ENCODE measurements at places on chromosomes 3 and 15. TPM values are rescaled to one million over a fixed set of nuclear protein-coding genes. Genes with fewer than 3 reads are reported as not detected.

The ALPK3 gene
- 0.15 TPM for total RNA-seq

DNA sequence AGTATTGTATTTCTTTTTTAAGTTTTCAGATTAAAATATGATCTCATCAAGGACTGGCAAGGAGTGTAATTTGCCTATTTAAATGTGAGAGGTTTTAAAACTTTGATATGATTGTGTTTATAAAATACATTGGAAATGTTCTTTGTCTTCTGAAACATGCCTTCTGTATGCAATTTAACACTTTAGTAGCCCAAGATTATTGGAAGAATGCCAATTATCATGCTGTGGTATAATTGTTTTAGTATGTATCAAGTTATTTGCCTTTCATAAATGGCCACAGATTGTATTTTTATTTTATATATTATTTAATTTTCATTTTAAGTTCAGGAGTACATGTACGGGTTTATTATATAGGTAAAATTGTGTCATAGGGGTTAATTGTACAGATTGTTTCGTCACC lies 31.7 kb downstream of the ECT2 start:
- no peak for DNase-seq

DNA sequence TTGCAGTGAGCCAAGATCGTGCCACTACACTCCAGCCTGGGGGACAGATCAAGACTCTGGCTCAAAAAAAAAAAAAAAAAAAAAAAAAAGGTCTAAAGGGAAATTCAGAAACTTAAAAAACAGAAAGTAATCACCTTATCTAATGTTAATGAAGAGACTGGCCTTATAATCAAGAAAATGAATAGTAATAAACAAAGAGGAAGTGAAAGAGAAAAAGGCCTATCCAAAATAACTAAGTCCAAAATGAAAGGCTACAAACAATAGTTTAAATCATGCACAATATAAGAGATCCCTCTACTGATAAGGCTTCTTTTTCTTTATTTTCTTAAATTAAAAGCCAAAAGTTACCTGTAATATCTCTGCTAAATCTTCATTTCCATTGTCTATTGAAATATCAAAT lies 37.1 kb upstream of the HDC start:
- no peak for DNase-seq

DNA sequence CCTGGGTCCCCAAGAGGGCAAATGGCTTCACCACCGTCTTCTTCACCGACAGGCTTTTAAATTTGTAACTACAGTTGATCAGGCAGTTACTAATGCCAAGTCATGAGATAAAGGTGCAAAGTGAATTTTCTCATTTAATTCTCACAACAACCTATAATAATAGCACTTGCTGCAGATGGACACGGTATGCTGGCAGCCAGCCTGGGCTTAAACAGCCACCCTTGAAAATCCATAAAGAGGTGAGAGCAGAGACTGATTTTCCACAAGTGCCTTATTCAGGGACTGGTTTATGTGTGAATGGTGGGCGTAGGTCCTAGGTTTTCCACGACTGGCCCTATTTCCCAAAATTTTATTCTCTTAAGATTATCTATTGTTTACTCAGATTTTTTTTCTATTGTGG lies 117.8 kb downstream of the RAB11A start:
- DNase-seq: no peak

The CDHR4 gene
- 0.37 TPM for total RNA-seq

The LRRC49 gene
- total RNA-seq: 6.9 TPM

The SKOR1 gene
- total RNA-seq: 2.2 TPM
